Thoracic aorta endothelial cell (primary cell): ENCODE measurements at places on chromosomes 6 and 20. TPM values are rescaled to one million over a fixed set of nuclear protein-coding genes. Genes with fewer than 3 reads are reported as not detected.

The RIPPLY2 gene
- total RNA-seq, result not detected in 2 replicates

The DDO gene
- 0.36 TPM in 1 of 2 replicates, not detected in the other for total RNA-seq

The PAX1 gene
- under 0.01 TPM in 1 of 2 replicates, not detected in the other for total RNA-seq

The CNKSR3 gene
- total RNA-seq, result 6.9 and 9.1 TPM in 2 replicates

The PRDM13 gene
- total RNA-seq, result not detected in 2 replicates

The RBBP8NL gene
- not detected in 2 replicates for total RNA-seq

The KIF13A gene
- 71.7 and 80.5 TPM in 2 replicates for total RNA-seq

The FAM162B gene
- 0.13 and 0.36 TPM in 2 replicates for total RNA-seq

The DNMT3B gene
- total RNA-seq, result 3.9 and 6.2 TPM in 2 replicates

The SYCP2 gene
- 0.50 and 0.80 TPM in 2 replicates for total RNA-seq

The DYNLT2 gene
- total RNA-seq, result 1.4 and 2.5 TPM in 2 replicates

The ZNF335 gene
- 18.6 and 20.5 TPM in 2 replicates for total RNA-seq

The CALHM6 gene
- 0.13 and 0.50 TPM in 2 replicates for total RNA-seq

The MOCS1 gene
- total RNA-seq, result 10.5 and 15.7 TPM in 2 replicates
